NCI-H1105 treated with DMSO at 0.1 percent for 48 hours (cell line): ENCODE measurements at places on chromosomes 6 and 20.

GRCh38 chr20:33851842-33852466, 40.8 kb downstream of the CHMP4B start:
- DNase-seq: no peak

GRCh38 chr6:143941852-143942627, 66.0 kb downstream of the PLAGL1 start:
- peak; percentile 74 for DNase-seq

DNA sequence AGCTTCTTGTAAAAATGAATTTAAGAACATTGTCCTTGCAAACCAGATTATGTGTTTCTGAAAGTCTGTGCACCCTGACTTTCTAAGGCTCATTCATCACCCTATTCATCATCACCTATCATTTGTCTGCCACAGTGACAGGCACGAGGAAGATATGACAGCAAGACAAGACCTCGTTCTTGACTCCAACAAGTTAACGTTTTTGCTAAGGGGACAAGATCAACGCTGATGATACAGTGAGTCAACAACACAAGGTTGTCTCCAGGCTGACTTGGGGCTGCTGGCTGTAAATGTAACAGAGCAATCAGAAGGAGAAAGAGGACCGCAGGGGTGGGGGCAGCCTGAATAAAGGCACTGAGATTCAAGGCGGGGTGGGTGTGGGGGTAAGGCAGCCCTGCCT, 94.2 kb downstream of the FOXC1 start:
- DNase-seq: no peak

GRCh38 chr6:32073613-32074012, 35.4 kb downstream of the CYP21A2 start:
- no peak for DNase-seq

- peak; percentile 54 for DNase-seq
These were observed 64.8 kb upstream of the POU3F2 start for GRCh38 chr6:98769546-98769945.

DNA sequence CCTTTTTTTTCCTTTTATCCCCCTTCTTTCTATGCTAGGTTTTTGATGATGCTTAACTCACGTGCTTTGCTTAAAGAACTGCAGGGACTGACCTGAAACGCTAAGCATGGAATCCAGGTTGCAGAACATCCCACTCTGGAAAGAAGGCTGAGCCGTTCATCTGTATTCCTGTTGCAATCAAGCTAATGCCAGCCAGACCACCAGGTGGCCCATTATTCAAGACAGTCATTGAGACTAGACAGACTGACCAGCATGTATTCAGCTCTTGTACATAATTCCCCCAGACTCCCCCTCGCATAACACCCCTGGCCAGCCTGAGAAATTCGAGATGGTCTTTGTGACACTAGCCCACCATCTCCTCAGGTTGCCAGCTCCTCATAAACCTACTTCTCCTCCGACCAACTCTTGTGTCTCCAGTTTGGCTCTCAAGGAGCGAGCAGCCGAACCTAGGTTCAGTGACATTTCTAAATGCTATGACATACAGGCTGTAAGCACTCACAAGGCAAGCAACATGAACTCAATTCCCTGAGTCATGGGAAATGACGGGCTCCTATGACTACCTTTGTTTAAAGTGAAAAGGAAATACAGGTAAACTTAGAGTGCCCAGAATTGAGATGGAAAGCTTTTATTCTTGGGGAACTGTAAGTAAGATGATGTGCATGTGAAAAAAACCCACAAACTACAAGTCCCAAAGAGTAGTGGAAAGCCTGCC, 309.3 kb upstream of the CDYL start:
- DNase-seq: no peak

GRCh38 chr20:33559212-33559611, 69.3 kb downstream of the CBFA2T2 start:
- DNase-seq: no peak

DNA sequence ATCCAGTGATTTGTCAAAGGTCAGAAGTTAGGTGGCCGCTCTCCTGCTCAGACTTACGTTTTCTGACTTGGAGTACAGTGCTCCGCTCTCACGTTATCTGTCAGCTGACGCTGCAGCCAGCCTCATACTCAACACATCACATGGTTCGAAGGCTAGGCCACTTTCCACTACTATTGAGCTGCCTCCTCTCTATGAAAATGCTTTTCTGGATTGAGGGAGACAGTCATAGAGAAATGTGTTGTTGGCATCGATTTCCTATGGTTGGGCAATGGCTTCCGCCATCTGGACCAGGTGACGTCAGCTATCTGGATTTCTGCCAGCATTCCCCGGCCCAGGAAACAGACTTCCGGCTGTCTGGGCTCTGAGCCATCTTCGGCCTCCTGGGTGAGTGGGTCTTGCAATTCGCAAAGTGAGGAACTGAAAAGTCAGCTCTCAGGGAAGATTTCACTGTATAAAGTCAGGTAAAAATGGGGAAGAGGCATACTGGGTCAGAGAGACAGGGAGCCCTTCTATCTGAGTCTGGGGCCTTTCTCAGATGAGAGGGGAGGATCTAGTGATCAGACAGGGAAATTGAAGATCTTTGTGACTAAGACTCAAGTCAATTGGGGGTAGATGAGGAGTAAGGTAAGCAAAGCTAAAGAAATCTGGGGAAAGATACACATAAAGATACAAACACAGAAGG, 37.5 kb upstream of the IER3 start:
- DNase-seq: peak; percentile 91

DNA sequence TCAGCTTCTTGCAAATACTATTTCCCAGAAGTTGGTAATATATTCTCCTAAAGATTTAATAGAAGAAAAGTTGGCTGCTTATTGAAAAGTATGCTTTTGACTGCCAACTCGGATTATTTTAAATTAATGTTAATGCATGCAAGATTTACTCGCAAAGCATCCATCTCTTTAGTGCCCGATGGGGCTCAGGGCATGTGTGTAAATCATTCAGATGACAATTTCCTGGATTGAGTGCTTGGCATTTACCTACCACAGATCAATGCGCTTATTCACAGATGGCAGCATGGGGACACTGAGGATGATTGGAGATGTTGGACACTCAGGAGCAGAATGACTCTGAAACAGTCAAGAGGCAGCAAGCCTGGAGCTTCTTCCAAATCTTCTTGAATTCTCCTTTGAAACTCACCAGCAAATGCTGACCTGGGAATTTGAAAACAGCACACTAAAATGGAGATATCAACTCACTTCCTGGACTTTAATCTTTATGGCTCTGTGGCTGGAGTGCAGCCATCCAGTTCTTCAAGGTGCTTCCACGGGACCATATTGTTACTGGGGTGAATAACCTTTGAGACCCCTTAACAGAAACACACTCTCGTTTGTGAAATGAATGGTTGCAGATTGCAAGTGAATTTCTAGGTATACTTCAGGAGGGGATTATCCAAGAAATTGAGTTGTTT, 34.1 kb upstream of the TIAM2 start:
- DNase-seq: no peak

DNA sequence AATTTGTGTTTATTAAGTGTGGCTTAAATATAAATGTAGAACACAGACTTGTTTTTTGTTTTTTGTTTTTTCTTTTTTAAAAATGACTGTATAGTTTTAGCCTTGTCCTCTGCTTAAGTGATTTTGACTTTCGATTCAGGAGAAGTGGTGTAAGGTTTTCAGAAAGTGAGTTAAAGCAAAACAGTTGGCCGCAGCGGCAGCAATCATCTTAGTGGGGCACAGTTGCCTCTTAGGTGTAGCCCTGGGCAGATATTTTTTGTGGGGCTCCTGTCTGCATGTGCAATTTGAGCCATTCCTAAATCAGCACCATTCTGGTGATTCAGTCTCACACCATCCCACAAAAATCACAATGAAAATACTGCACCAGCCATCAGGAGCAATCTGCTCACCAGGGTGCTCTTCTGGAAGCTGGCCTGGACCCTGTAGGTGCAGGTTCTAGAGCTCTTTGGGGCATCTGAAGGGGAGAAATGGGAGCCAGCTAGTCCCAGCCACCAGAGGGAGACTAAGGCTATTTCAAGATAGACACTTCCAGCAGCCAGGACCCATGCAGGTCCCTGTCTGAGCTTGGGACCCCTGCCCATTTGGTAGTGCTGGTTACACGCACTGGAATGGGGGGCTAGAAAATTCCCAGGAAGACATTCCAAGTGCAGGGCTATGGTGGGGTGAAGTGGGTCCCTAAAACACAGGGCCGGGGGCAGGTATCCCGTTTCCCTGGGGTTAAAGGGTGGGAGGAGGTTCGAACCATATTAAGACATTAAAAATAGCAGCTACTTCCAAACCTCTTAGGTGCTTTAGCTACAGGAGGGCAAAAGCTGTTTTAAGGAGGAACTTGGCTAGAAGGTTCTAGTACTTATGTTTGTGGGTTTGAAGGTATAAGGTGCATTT, 156.6 kb downstream of the NFATC2 start:
- no peak for DNase-seq

GRCh38 chr6:112879920-112880413, 532.8 kb downstream of the RFPL4B start:
- DNase-seq: no peak

GRCh38 chr6:144439016-144439415, 153.9 kb downstream of the UTRN start:
- DNase-seq: no peak

DNA sequence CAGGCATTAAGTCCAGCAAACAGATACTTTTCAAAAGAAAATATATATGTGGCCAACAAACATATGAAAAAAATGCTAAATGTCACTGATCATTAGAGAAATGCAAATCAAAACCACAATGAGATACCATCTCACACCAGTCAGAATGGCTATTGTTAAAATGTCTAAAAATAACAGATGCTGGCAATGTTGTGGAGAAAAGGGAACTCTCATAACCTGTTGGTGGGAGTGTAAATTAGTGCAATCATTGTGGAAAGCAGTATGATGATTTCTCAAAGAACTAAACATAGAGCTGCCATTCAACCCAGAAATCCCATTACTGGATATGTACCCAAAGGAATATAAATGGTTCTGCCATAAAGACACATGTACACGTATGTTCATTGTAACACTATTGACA, 20.6 kb downstream of the KCNQ5 start:
- no peak for DNase-seq

- no peak for DNase-seq
These were observed 22.7 kb upstream of the PRDM1 start for GRCh38 chr6:106063448-106063850.

DNA sequence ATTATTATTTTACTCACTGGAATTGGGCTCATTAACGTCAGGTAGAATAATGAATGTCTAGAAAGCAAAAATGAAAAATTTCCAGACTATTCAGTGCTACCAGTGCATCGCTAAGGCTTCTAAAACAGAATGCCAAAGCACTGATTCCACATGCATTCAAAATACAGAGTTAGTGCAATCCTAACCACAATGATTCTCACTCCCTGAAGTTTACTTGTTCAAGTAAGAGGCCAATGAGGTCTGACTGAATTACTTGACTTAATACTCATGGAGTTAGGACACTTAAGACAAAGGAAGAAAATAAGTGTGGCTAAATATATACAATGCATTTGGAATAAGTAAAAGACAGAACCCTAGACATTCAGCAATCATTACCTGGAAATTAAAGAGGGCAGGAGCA, 220.5 kb downstream of the PKHD1 start:
- no peak for DNase-seq

DNA sequence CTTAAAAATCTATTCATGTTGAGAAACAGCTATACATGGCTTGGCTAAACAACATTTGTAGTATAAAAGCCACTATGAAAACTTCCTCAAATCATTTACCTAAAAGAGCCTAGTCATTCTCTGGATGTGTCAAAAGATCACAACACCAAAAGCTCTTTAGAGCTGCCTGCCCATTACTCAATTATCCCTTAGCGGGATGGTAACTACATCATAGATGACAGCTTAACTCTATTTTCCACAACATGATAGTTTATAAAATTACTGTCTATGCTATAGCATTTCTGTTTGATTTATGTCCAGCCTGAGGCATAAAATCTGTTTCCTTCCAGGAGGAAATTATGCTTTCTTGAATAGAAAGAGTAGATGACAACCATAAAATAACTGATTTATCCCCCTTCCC, 777.6 kb upstream of the HS3ST5 start:
- no peak for DNase-seq

DNA sequence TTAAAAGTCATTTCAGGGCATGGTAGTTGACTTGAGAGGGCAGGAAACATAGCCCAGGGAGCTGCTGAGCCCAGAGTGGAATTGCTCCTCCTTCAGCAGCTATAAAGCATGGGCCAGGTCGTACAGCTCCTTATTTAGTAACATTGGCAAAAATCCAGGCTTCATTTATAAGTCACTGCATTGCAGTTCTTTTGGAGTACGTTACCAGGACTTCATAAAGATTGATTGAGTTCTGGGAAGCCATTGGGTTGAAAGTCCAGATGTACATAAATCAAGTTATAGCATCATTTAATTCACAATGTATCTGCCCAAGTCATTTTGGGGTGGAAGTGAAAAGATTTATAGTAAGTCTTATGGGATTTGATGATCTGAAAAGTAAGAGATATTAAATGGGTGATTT, 53.0 kb upstream of the ANKEF1 start:
- DNase-seq: peak; percentile 72

DNA sequence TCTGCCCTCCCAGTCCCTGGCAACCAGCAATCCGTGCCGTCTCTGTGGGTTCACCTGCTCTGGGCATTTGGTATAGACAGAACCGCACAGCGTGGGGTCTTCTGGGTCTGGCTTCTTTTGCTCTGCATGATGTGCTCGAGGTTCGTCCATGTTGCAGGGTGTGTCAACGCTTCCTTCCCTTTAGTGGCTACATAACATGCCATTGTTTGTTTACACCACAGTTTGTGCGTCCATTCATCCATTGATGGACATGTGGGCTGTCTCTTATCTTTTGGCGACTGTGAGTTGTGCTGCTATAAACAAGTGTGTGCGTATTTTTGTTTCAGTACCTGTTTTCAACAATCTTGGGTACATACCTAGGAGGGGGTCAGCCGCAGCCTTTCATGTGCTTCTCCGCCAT, 149.5 kb upstream of the RPS6KA2 start:
- no peak for DNase-seq

DNA sequence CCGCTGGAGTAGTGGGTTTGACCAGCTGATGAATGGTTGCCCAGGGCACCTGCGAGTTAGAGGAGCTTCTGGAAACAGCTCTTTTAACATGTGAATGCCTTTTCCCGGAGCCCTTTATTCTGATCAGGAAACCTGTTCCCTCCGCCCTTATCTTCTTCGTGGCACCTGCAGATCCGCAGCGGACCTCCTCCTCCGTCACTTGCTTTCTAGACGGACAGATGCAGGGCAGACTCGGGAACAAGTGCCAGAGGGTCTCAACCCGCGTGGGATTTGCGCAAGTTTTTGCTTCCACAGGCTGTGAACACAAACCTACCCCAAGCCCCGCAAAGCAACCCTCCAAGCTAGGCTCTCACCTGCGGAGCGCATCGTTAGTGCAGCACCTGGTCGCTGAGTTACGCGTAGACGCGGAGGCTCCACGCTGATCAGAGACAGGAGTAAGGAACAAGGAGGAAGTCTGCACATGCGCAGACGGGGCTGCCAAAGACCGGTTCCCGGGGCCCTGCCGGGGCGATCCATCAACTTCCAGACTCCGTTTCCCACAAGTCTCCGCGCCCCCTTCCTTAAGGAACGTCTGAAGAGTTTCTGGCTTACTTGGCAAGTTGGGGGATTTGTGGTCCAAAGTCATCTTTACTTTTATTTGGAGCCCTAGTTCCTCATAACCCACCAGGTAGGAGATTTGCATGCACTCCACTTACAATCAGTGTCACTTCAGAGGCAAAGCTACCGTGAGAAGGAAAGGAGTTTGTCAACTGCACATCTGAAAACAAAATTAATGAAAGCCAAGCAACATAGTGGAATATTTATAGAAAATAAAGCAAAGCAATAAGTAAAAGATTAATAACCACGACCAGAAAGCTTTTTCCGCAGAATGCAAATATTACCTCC, 52.7 kb upstream of the ELMO2 start:
- DNase-seq: peak; percentile 84

- no peak for DNase-seq
These were observed 32.1 kb downstream of the COL20A1 start for GRCh38 chr20:63325021-63325471.
